ENCODE measurements at places on chromosomes 12 and 14. TPM values are rescaled to one million over a fixed set of nuclear protein-coding genes. Genes with fewer than 3 reads are reported as not detected.

GPRC5D gene
- total RNA-seq: 0.31 TPM

OVCH1 gene
- not detected for total RNA-seq

KRT6C gene
- total RNA-seq: not detected

SERPINA1 gene
- 453 TPM for total RNA-seq

ANKRD33 gene
- 0.10 TPM for total RNA-seq

OLR1 gene
- 104 TPM for total RNA-seq

KRT79 gene
- not detected for total RNA-seq

POTEM gene
- not detected for total RNA-seq

P2RX2 gene
- 0.10 TPM for total RNA-seq

NEUROD4 gene
- not detected for total RNA-seq

NAV3 gene
- under 0.01 TPM for total RNA-seq

SMIM41 gene
- total RNA-seq: 0.42 TPM

GPD1 gene
- 0.21 TPM for total RNA-seq

CDCA3 gene
- total RNA-seq: 0.10 TPM

VAMP1 gene
- total RNA-seq: 13.9 TPM
